Right ventricle myocardium inferior (tissue), 1 donor: ENCODE measurements at places on chromosomes 7 and 10. TPM values are rescaled to one million over a fixed set of nuclear protein-coding genes. Genes with fewer than 3 reads are reported as not detected.

- no peak for DNase-seq
These were observed 445.1 kb upstream of the ZMIZ1 start for GRCh38 chr10:78623578-78624215.

DNA sequence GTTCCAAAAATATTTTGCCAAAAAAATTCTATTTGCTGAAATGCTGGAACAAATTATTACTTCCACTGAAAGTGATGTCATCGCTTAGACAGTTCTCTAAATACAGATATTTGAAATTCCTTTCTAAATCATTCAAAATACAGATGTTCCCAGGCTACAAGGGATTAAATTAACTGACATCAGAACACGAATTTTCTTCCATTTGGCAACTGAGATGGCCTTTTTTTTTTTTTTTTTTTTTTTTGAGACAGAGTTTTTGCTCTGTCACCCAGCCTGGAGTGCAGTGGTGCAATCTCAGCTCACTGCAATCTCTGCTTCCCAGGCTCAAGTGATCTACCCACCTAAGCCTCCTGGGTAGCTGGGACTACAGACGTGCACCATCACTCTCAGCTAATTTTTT, 57.0 kb downstream of the P4HA1 start:
- peak; percentile 27 for DNase-seq

DNA sequence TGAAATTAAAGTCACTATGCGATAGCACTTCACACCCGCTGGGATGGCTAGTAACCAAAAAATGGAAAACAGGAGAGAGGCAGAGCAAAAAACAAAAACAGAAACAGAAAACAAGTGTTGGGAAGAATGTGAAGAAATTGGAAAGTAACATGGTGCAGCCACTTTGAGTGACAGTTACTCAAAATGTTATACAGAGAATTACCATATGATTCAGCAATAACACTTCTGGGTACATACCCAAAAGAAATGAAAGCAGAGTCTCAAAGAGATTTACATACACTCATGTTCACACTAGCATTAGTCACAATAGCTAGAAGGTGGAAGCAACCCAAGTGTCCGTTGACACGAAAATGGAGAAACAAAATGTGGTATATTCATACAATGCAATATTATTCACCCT, 88.6 kb upstream of the KCNIP2 start:
- no peak for DNase-seq

GRCh38 chr7:79590916-79591623, 137.6 kb upstream of the MAGI2 start:
- DNase-seq, result no peak

DNA sequence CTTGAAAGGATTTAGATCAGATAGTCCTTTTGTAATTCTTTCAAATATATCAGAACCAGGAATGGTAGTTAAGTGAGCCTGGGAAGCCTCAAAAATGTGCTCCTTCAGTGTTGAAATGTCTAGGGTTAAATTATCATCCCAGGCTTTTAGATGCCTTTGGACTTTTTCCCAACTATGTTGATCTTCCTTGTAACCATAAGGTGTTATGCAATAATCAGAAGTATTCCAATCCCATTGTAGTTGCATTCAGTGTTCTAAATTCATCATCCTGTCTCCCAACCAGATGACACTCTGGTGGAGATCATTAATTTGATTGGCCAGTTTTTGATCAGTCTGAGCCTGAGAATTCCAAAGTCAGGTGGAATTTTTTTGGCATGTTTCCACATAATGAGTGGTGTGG, 35.1 kb upstream of the AKR1C2 start:
- no peak for DNase-seq

DNA sequence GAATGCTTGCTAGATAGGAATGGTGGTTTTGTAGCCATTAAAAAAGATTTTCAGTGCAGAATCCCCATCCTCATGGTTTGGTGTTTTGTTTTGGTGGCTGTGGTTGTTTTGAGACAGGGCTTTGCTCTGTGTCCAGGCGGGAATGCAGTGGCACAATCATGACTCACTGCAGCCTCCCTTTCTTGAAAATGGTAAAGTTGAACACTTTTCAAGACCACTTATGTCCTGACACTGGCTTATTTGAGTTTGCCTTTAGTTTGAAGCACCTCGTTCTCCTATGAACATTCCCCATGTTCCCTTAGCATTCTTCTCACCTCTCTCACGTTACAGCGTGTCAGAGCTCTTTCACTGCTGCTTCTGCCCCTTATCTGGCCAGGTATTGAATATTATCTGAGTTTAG, 140.1 kb downstream of the LRRC4 start:
- DNase-seq, result no peak

GRCh38 chr10:88800152-88801125, 2.1 kb upstream of the LIPM start:
- DNase-seq, result no peak

- no peak for DNase-seq
These were observed 384.7 kb upstream of the KCND2 start for GRCh38 chr7:119888251-119888650.

- DNase-seq, result no peak
These were observed 324.4 kb downstream of the KCNMA1 start for GRCh38 chr10:77313066-77313750.

Gene PYROXD2
- total RNA-seq, result 10.7 TPM

Gene CDC123
- 48.6 TPM for total RNA-seq

Gene IL2RA
- total RNA-seq, result 3.8 TPM

Gene SMC3
- total RNA-seq, result 23.3 TPM

Gene SPDYE3
- total RNA-seq, result not detected
